Stimulated activated naive CD8-positive, alpha-beta T cell treated with anti-CD3 and anti-CD28 coated beads, Interleukin-15, amount 100 ng/mL, for 72 hours (primary cell): ENCODE measurements at places on chromosomes 6 and 20.

DNA sequence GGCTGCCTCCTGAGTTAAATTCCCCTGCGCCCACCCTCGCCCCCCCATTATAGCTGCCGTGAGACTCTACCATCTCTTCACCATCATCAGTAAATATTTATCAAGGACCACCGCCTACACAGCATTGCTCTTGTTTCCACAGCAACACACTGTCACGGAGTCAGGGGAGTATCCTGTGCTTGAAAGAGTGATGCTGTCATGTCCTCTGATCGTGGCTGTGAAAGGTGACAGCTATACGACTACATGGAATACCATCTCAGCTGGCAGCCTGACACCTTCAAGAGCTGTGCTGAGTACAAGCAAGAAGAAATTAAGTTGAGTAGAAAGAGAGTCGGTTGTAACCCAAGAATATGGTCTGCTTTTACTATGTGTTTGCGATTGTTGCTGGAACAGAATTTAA is 3.4 kb downstream of the PTPRT start:
- no peak for DNase-seq

DNA sequence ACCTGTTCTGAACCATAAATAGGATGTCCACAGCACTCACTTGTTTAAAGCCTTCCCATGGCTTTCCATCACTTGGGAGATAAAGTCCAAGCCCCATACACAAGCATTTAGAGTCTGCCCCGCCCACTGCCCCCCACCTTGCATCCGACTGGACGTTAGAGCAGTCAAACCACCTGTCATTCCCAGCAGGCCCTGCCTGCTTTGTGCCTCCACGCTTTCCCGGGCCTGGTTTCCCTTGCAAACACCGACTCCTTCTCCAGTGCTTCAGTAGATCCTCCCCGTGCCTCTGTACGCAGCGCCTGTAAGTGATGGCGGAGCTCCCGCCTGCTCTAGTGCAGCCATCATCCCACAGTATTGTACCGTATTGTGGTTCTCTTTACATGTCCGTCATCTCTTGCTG is 38.3 kb upstream of the INSM1 start:
- no peak for DNase-seq

GRCh38 chr6:129596522-129596921 is 113.5 kb downstream of the ARHGAP18 start:
- DNase-seq = no peak

- no peak for DNase-seq
Observed at GRCh38 chr6:105799056-105799455, 287.1 kb upstream of the PRDM1 start.

DNA sequence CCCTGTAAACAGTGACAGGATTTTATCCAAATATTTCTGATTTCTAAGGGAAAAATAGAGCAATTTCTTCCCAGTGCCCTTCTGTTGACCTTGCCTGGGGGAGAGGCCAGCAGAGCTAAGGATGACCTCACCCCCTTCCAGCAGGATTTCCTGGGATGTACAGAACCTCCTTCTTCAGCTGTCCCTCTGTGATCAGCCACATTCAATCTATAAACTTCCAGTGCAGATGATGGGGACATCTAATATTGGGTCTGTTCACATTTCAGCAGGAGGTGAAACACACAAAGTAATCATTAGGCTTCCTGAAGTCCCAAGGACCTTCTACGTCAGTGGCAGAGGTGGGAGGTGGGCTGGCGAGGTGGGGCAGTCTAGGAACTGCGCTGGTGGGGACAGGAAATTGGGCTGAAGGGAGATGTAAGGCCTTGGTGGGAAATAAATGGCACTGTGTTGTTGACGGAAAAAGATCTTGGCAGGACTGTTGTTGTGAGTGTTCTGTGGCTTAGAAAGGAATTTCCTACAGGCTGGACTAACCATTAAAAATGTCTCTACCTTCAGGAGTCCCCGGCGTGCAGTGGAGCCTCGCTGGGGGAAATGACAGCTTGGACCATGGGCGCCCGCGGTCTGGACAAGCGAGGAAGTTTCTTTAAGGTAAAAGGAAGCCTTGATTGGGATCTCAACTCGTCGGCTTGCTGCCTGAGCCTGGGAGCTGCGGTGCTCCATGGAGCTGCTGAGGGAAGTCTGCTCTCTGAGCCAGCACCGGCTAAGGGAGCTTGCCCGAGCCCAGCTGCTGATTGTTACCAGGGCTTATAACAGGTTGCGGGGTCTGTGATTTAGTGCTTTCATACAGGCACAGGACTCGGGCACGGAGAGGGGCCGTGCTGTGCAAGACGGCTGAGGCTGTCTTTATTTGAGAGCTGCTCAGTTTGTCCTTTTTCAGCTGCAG is 127.9 kb upstream of the NAA20 start:
- DNase-seq = no peak

GRCh38 chr20:50345712-50346373 is 155.2 kb downstream of the CEBPB start:
- DNase-seq = no peak

GRCh38 chr6:45209762-45210161 is 118.4 kb upstream of the RUNX2 start:
- no peak for DNase-seq

GRCh38 chr6:34243901-34244884 is 4.6 kb downstream of the SMIM29 start:
- DNase-seq = peak; percentile 39

GRCh38 chr6:76465410-76465809 is 392.9 kb upstream of the IMPG1 start:
- no peak for DNase-seq

DNA sequence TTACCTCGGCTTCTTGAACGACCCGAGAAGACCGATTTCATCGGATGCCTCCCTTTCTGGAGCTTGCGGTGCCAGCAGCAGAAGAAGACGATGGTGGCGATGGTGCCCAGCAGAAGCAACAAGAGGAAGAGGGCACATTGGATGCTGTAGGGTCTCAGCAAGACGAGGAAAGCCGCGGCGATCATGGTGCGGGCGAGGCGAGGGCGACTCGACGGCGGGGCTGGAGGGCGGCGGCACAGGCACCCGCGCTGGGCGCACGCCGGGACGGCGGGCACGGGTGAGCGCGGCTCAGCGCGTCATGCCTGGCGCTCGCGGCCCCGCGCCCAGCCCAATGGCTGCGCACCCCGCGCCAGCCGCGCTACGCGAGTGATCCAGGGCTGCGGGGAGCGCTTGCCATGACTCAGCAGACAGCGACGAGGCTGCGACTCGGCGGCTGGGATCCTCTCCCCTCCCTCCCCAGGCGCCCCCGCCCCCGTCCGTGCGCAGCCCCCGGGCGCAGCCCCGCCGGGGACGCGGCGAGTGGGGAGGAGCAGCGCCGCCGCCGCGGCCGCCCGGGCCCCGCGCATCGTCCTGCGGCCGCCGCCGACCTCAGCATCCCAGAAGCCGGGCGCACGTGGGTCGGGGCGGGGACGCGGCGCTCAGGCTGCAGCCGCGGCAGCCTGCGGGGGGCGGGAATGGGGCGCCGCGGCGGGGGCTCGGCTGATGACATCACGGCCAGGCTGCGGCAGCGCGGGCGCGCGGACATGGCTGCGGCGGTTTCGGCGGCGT is at the start of gene BEND6:
Gene BEND6 (plus strand): TSS at position 705 of the 768 bp plus-strand sequence. CDS start 26,704 bp downstream, outside the sequence.
- DNase-seq = peak; percentile 54

- DNase-seq = no peak
Observed at GRCh38 chr20:46222521-46223007, 85.7 kb downstream of the CDH22 start.
